Fibroblast of upper back skin (primary cell): ENCODE measurements at places on chromosomes 5 and 9.

DNA sequence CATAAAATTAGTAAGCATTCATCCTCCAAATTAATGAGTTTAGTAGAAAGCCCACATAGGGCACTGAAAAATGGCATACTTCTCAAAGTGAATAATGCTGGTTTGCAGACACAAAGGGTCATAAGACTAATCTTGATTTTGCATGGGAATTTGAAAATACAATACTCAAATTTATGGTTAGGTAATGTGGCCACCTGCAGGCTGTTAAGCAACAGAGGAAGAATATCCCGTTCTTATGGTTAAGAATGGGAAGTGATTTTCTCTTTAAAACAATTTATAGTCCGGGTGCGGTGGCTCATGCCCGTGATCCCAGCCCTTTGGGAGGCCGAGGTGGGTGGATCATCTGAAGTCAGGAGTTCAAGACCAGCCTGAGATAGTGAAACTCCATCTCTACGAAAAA is 9.4 kb upstream of the PLCXD3 start:
- no peak for DNase-seq

- DNase-seq, result no peak
These were observed 7.8 kb downstream of the HMHB1 start for GRCh38 chr5:143819716-143820115.

DNA sequence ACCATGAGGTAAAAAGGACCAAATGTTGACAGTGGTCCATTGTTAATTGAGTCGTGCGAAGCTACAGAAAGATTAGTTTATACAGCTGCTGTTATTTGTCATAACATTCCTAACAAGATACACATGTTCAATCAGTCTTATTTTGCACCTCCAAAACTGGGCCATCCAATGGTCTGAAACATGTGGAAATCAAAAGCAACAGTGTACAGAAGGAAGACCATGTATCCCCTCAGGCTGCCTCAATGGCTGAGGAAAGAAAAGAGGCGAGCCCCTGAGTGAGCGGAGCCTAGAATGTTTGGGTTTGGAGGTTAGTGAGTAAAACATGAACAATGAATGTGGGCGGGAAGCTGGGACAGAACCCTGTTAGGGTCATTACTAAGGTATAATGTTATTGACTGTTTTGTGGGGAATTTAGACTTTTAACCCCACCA is 35.6 kb downstream of the NFIB start:
- DNase-seq, result peak; percentile 80

DNA sequence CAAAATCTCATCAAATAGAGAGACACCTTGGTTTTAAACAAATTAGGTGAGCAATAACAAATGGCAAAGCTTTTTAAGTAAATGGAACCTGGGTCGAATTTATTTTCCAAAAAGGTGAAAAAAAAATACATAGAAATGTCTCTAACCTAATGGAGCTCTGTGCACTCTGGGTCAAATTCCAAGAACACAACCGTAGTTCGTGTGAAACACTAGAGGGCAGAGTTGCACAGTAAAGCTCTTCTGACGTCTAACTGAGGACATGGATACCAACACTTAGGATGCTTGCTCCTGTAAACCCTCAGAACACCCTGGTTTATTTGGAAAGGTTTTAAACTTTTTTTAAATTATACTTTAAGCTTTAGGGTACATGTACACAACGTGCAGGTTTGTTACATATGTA is 18.9 kb downstream of the MARCHF11 start:
- peak; percentile 60 for DNase-seq

- DNase-seq, result no peak
These were observed 170.8 kb upstream of the MSX2 start for GRCh38 chr5:174553556-174553955.

DNA sequence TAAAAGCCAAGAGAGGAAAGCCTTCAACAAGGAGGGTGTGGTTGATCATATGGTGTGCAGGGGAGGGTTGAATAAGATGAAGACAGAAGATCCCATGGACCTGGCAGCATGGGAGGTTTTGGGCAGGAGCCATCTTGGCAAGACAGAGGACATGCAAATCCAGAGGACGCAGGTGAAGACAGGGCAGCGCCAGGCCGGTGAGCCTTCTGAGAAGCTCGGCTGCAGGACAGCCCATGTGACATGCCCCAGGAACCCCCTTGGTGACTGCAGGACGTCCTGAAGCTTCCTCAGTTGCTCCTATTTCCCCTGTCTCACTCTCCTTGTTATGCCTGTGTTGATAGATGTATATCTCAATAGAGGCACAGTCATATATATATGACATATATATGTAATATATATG is 159.4 kb downstream of the GADD45G start:
- DNase-seq, result no peak

- peak; percentile 16 for DNase-seq
These were observed 33.9 kb downstream of the TRIP13 start for GRCh38 chr5:926417-927171.

DNA sequence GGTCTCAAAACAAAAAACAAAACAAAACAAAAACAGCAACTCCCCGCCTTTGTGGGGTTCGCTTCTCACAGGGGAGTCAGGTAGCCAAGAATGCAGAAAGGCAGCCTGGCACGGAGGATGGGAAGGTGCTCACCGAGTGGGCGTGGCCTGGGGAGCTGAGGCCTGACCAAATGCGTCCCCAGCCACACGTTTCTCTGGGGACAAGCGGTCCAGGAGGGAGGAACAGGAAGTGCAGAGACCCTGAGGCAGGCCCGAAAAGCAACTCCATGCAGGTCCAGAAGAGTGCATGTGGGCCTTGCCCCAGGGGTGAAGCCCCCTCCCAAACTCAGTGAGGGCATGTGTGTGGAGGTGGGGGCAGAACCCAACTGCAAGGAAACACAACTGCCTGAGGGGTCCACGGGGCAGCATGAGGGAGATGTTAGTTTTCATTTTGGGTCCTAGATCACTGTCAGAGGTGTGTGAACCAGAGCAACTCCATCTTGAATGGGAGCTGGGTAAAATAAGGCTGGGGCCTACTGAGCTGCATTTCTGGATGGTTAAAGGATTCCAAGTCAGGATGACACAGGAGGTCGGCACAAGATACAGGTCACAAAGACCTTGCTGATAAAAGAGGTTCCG is 2.6 kb upstream of the UAP1L1 start:
- DNase-seq, result no peak

GRCh38 chr9:87734106-87734505 is 8.2 kb downstream of the CTSL start:
- no peak for DNase-seq

GRCh38 chr9:15416880-15417279 is 5.8 kb upstream of the SNAPC3 start:
- DNase-seq, result peak; percentile 36

- no peak for DNase-seq
These were observed 75.5 kb downstream of the TSPAN17 start for GRCh38 chr5:176722757-176723156.

GRCh38 chr5:152056931-152057330 is 132.3 kb upstream of the GLRA1 start:
- no peak for DNase-seq

DNA sequence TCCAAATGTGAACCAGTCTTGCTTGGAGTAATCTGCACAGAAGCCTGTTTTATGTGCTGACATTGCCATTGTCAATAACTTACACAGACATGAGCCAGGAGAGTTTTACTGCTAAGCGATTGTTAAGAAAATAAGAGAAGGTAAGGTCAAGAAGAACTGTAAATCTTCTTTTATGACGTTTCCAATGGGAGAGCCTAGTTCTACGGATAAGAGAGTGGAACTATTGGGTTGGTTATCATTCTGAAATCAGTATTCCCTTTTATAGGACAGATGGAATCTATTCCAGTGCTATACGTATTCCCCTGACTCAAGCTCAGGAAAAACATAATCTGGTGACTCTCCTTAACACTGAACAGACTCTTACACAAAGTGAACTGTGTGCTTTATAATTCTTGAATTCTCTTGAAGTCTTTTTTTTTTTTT is 137.9 kb upstream of the OTULINL start:
- peak; percentile 51 for DNase-seq

DNA sequence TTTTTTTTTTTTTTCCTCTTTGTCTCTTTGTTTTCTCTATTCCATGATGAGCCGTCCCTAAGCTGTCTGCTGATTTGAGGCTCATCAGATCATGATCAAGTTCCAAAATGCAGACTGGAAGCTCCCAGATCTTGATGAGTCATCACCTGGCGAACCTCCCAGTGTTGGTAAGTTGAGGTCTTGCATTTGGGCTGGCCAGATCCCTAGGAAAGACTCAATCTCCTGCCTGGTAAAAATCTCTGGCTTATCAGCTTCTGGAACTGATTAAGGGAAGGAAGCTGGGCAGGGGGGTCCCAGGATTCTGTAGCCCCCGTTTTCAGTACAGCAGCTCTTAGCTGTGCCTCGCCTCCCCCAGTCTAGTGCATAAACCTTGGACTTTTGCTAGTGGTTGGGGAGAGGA is 69.0 kb downstream of the TSPAN17 start:
- peak; percentile 82 for DNase-seq

GRCh38 chr5:34034534-34035327 is 8.3 kb downstream of the C1QTNF3 start:
- DNase-seq, result no peak

- DNase-seq, result no peak
These were observed 92.5 kb downstream of the PPIC start for GRCh38 chr5:122944051-122944450.

- no peak for DNase-seq
These were observed 1.5 kb downstream of the LTC4S start for GRCh38 chr5:179795049-179795862.

GRCh38 chr9:21969011-21969940 is 24.9 kb downstream of the CDKN2A start:
- DNase-seq, result no peak

DNA sequence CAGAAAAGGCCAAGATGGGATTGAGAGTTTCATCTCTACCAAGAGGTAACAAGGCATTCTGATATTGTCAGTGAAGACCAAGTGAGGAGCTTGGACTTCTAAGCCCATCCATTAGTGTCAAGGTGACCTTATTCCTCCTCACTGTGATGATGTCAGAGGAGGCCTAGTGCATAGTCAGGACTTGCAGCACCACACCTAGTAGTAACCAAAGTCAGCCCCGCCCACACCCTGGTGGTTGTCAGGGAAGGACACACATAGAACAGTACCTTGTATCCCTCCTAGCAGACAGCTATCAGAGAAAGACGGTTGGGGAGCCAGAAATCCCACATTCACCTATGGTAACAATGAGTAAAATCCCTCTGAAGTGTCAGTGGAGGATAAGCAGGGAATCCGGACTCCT is 111.7 kb downstream of the AP3B1 start:
- no peak for DNase-seq

- DNase-seq, result peak; percentile 68
These were observed 389.6 kb downstream of the SEMA5A start for GRCh38 chr5:9156282-9156681.

GRCh38 chr5:1643651-1644392 is 120.1 kb upstream of the LPCAT1 start:
- no peak for DNase-seq

- no peak for DNase-seq
These were observed 64.0 kb downstream of the NSUN2 start for GRCh38 chr5:6568889-6569288.
